Activated naive CD8-positive, alpha-beta T cell treated with anti-CD3 and anti-CD28 coated beads for 36 hours (primary cell): ENCODE measurements at places on chromosomes 16 and 17.

DNA sequence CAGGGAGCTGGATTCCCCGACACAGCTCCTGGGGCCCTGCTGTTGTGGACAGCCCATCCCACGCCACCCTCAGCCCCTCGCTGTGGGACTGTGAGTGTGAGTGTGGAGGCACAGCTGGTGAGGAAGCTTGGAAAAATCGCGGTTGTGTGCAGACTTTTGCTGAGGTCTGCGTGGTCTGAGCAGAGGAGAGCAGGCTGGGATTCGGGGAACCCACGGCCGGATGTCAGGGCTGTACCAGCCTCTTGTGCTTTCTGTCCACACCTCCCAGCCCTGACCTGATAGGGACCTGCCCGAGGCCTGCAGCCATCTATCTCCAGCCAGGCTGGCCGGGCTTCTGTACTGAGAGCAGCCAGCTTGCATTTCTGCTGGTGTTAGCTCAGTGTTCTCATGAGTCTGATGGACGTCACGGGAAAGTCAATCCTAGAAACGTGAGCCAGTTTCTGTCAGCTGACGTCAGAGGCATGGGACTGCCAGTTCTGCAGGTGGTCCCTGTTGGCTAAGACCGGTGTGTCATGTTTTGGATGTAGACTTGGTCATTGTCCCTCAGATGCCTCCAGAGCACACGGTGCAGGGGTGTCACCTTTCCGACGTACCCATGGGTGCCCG, 72.8 kb upstream of the ZNF750 start:
- H3K36me3 ChIP-seq, result peaks cover 14% of the 10 kb centered on the region
- H3K27me3 ChIP-seq, result no peaks in the 10 kb centered on the region

DNA sequence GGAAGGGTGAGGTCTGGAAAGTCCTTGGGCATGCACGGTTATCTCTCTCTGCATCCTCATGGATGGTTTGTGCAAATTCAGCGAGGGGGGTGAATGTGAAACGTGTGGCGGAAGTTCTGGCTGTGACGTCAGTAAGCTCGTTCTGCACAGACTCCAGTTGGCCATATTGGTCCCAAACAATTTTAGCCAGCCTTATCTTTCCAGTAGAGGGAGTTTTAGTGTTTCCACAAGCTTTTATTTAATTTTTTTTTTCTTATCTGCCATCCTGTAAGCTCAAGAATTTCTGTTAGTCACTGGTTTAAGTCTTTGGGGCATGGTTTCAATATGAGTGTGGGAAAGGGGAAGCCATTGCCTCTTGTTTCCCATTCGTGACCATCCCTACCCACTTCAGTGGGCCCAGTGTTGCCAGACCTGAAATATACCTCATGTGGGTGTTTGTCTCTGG, 39.0 kb downstream of the HLF start:
- H3K27me3 ChIP-seq, result no peaks in the 10 kb centered on the region
- H3K27ac ChIP-seq, result no peak overlapping the region
- H3K4me1 ChIP-seq, result no peaks in the 10 kb centered on the region
- no peak overlapping the region for H3K4me3 ChIP-seq
- no peaks in the 10 kb centered on the region for H3K36me3 ChIP-seq

DNA sequence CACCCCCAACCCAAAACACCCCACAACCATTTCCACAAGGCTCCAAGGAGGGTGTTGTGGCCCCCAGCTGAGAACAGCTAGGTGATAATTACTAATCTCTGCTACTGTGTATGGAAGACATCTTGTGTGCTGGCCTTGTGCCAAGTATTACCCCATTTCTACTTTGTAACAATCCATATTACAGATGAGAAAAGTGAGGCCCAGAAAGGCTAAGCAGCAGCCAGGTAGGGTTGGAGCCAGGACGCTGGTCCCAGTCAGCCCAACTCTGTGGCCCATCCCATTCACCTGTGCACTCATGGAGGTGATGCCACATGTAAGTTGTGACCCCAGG, 12.4 kb upstream of the PEMT start:
- H3K27me3 ChIP-seq, result no peaks in the 10 kb centered on the region
- H3K4me3 ChIP-seq, result no peak overlapping the region
- peaks cover 2% of the 10 kb centered on the region for H3K4me1 ChIP-seq
- no peak overlapping the region for H3K27ac ChIP-seq
- H3K36me3 ChIP-seq, result no peaks in the 10 kb centered on the region
- no peak for DNase-seq

DNA sequence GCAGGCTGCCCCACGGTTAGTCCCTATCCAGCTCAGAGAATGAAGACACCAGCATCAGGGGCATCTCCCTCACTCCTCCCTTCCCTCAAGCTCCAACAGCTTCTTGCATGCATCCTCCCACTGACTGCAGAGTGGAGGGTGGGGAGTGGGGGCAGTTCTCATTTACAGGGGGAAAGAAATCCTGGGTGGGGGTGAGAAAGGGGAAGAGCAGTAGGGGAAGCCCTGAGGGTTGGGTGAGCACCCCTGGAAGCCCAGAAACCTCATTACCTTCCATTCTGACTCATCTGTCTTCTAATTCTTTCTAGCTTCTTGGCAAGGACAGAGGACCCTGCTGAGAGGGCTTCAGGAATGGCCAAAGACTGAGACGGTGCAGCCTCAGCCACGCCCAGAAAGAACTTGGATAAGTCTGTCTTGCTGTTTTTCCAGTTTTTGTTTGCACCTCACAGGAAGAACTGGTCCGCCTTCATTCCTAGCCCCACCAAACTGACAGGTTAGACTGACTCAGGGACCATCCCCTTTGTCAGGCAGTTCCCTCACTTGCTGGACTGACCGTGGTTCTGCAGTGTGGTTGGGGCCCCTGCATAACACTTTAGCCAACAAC, 52.5 kb upstream of the WSB1 start:
- H3K27ac ChIP-seq, result no peak overlapping the region
- DNase-seq, result no peak
- peaks cover 10% of the 10 kb centered on the region for H3K27me3 ChIP-seq
- no peaks in the 10 kb centered on the region for H3K36me3 ChIP-seq

DNA sequence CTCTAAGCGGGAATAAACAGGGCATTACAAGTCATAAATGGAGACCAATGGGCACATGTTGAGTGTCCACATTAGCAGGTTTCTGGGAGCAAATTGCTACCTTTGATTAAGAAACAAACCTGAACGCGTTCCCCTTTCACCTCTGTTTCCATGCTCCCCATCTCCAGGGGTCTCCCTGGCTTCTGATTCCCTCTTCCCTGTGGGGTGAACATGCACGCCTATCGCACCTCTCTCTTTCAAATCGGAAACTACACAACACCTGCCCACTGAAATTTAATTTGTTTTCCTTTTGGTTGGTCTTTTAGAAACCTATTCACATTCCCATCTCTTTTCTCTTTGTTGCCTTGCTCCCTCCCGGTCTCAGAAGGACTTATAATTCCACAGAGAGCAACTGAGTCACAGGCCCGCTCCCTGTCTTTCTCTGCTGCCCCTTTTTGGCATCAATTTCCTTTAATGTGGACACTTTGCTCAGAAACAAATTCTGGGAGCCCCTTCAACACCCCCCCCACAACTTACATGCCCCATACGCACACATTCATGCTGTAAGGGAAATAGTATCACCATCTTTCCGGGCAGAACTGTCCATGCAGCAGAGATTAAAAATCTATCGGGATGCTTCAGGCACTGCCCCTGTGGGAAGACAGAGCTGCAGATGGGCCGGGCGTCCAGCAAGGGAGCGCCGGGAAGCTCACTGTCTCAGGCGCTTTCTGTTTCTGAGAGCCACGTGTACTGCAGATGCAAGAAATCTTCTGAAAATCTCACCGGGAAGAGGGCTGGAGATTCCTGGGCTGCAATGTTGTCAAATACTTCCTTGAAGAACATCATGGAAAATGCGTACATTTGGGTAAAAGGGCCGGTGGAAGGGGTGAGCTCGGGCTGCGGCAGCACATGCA, 7.2 kb upstream of the FOXF1 start:
- no peak overlapping the region for H3K27ac ChIP-seq
- H3K27me3 ChIP-seq, result peaks cover 91% of the 10 kb centered on the region
- H3K4me3 ChIP-seq, result no peak overlapping the region

DNA sequence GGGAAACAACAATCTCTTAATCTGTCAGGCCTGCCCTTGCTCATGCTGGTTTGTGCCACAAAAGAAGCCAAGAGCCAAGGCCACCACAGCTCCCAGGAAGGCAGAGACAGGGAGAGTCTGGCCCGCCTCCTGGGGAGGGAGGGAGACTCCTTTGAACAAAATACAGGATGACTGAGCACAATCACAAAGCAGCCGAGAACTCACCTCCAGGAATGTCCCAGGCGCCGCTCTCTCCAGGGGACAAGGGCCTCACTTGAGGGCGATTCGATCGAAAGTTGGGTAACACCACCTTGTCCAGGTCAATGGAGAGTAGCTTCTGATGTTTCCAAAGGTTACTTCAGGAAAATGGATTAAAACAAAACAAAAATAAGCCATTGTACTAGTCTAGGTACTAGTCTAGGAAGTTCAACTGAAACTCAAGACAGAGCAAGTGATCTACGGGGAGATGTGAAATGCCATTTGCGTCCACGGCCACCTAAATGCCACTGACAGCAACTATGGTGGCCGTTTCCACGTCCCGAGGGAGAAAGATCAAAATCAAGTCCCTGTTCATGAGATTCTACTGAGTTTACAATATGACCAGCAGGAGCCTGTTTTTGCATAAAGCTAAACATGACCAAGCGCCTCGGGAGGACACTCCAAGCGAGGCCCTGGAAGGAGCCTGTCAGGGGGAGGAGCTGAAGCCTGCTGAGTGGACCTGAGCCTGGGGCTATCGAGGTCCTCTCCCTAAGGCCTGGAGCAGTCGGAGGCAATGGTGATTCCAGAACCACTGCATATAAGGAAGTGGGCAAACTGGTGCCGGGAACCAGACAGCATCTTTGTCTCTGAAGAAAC, 13.4 kb upstream of the SLC38A8 start:
- DNase-seq, result no peak
- H3K4me3 ChIP-seq, result no peak overlapping the region
- H3K4me1 ChIP-seq, result no peaks in the 10 kb centered on the region
- peaks cover 6% of the 10 kb centered on the region for H3K36me3 ChIP-seq
- no peak overlapping the region for H3K27ac ChIP-seq

GRCh38 chr16:57802341-57803133, at the start of gene KIFC3:
TSS of gene KIFC3 (minus strand) at chr16:57802491. CDS start at chr16:57798243, 4,248 bp downstream.
- peaks cover 26% of the 10 kb centered on the region for H3K4me1 ChIP-seq
- H3K27ac ChIP-seq, result peak within 1 kb of the TSS; percentile 78
- peaks cover 32% of the 10 kb centered on the region for H3K27me3 ChIP-seq

- H3K27me3 ChIP-seq, result peaks cover 3% of the 10 kb centered on the region
- H3K36me3 ChIP-seq, result no peaks in the 10 kb centered on the region
- no peaks in the 10 kb centered on the region for H3K4me1 ChIP-seq
- no peak overlapping the region for H3K4me3 ChIP-seq
- no peak overlapping the region for H3K27ac ChIP-seq
Observed at GRCh38 chr17:27816946-27817345, 16.6 kb upstream of the NOS2 start.

- H3K4me3 ChIP-seq, result no peak overlapping the region
- peaks cover 18% of the 10 kb centered on the region for H3K27me3 ChIP-seq
- no peaks in the 10 kb centered on the region for H3K4me1 ChIP-seq
- no peak overlapping the region for H3K27ac ChIP-seq
Observed at GRCh38 chr17:74001145-74001544, 202.3 kb upstream of the RPL38 start.

GRCh38 chr16:48955837-48956236, 325.8 kb downstream of the CBLN1 start:
- no peak overlapping the region for H3K4me3 ChIP-seq
- H3K36me3 ChIP-seq, result no peaks in the 10 kb centered on the region
- no peaks in the 10 kb centered on the region for H3K4me1 ChIP-seq
- no peaks in the 10 kb centered on the region for H3K27me3 ChIP-seq

DNA sequence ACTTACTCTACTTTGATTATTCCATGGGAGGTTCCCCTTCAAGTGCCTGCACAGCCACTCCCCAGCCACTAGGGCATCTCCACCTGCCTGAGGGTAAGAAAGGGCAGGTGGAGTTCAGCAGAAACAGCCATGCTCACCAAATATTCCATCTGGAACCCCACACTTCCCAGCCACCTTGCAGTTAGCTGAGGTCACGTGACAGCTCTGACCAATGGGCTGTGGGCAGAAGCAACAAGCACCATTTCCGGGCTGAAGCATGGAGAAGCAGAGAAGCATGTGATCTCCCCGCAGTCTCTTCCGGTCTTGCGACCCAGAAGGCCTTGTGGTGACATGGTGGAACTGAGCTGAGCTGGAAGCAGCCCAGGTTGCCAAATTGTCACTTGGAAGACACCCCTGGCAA, 108.6 kb downstream of the CCT6B start:
- H3K4me1 ChIP-seq, result no peaks in the 10 kb centered on the region
- no peak for DNase-seq
- H3K36me3 ChIP-seq, result no peaks in the 10 kb centered on the region
- H3K4me3 ChIP-seq, result no peak overlapping the region

DNA sequence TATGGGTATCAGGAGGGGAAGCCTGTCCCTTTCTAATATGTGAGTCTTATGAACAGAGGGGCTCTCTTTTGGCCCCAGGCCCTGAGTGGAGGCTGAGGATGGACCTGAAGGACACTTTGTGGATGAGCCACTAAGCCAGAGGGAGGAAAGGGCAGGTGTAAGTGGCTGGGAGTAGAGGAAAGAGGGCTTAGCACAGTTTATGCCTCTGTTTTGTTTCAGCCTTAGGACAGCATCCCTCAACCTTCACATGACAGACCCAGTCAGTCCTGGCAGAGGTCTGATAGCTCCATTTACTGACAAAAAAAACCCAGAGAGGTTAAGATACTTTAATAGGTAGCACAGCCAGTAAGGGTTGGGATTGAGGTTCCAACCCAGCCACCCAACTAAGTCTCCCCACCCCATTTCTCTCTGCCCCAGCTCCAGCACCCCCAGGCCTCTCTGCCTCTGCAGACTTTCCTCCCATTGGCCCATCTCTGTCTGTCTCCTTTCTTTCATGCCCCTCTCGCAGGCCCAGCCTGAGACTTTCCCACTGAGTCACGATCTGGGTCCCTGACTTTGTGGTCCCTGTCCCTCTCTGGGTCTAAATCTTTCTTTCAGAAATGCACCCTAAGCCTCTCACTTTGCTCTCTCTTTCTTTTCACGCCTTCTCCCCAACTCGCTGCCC, 4.7 kb upstream of the TBX21 start:
- no peaks in the 10 kb centered on the region for H3K36me3 ChIP-seq
- H3K4me1 ChIP-seq, result peaks cover 71% of the 10 kb centered on the region
- H3K4me3 ChIP-seq, result no peak overlapping the region
- DNase-seq, result no peak

- no peak overlapping the region for H3K4me3 ChIP-seq
- H3K27ac ChIP-seq, result no peak overlapping the region
- no peaks in the 10 kb centered on the region for H3K36me3 ChIP-seq
- no peaks in the 10 kb centered on the region for H3K27me3 ChIP-seq
Observed at GRCh38 chr16:89053725-89054029, 40.0 kb upstream of the ACSF3 start.

DNA sequence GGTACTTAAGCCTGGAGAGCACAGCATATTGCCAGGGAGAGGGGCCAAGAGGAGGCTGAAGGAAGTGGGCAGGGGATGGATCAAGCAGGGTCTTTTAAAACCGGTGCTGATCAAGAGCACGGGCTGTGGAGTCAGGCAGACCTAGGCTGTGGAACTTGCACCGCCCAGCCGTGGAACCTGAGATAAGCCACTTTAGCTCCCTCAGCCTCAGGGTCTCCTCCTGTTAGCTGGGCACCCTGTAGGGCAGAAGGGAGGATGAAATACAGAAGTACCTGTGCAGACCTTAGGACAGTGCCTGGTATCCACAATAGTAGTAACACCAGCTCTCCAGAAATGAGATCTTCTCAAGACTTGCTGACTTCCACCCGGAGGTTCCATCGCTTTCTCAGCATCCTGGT, 9.3 kb downstream of the ODAD4 start:
- H3K4me3 ChIP-seq, result no peak overlapping the region
- DNase-seq, result no peak
- no peak overlapping the region for H3K27ac ChIP-seq
- no peaks in the 10 kb centered on the region for H3K36me3 ChIP-seq
- H3K4me1 ChIP-seq, result no peaks in the 10 kb centered on the region
- H3K27me3 ChIP-seq, result no peaks in the 10 kb centered on the region
